ENCODE measurements at places on chromosomes 3 and 15. TPM values are rescaled to one million over a fixed set of nuclear protein-coding genes. Genes with fewer than 3 reads are reported as not detected.

DNA sequence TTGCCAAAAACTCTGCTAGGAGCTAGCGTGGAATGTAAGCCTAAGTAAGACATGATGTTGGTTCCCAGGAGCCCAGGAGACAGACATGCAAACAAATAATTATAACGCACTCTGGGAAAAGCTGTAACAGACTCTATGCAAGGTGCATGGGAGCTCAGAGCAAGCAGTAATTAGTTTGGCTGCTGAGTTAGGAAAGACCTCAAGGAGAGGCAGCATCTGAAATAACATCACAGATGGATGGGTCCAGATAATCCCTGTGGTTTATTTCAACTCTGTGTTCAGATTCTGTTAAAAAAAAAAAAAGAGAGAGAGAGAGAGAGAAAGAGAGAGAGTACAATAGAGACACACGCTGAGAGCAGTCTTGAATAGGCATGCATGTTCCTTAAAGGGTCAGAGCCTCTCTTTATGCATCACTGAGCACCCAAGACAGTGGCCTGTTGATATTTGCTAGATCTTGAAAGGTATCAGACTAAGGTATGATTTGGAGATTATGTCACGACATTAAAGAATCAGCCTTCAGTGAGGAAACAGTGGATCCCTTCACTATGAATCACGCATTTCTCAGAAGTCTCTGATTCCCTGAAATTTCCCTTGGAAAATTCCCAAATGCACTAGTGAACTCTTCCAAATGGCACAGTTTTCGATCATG, 124.4 kb upstream of the LIPC start:
- peak; percentile 42 for DNase-seq

The CRELD1 gene
- total RNA-seq, result 43.0 TPM

The SI gene
- not detected for total RNA-seq

GRCh38 chr3:55283441-55283925, 203.6 kb downstream of the WNT5A start:
- DNase-seq, result no peak

DNA sequence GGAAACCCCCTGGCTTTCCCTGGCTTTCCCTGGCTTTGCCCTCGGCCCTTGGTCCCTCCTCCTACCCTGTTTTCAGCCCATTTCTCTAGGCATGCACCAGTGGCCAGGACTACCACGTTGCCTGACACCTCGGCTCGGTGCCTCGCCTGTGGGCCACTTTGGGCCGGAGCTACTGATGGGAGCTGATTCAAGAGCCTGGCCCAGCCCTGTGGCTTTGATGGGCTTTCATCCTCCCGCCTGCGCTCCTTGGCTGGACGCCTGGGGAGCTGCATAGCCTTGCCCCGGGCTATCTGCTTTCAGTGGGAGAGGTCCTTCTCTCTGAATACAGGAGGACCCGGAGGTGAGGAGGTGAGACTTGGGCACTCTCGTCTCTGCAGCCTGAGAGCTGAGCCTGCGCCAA, 192.7 kb upstream of the HES1 start:
- no peak for DNase-seq

The PRR20G gene
- not detected for total RNA-seq

DNA sequence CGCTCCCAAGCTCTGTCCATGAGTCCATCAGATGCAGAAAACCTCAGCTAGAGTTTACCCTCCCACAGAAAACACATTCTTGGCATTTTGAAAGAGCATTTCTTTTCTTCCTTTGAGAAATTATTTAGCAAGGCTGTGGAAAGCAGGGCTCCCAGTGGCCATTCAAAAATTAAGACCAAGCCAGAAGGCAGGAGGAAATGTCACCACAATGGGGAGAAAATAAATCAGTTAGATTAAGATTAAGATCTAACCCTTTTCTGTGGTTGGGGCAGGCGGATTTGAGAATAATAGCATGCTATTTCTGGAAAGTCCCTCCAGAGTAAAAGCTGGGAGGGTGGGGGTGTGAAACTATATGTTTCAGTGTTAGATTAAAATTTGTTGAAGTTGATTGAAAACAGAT, 20.2 kb downstream of the LRIG1 start:
- DNase-seq, result no peak

GRCh38 chr3:133578548-133579191, 5.2 kb downstream of the CDV3 start:
- no peak for DNase-seq

DNA sequence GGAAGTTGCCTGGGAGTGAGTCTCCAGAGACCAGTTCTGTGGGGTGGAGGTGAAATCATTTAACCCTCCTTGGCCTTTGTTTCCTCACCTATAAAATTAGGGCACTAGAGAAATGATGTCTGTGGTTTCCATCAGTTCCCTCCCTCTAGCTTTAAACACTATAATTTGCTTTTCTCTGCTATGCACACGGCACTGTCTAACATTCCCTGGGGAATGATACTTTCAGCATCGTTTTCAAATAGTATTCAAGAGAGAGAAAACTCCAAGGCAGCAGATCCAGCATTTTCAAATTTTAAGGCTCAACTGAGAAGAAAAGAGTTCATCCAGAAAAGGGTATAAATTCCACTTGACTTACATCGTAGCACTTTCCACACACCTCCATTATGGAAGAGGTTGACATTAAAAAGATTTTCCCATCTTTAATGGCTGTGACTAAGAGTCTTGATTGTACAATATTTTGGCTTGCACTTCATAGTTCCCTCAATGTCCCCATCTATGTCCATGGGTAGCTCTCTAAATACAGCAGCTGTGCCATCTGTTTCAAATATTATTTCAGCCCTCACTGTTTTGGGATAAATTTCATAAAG, 137.7 kb upstream of the ZPLD1 start:
- no peak for DNase-seq
